CD4-positive, alpha-beta T cell treated with Interleukin-4 for 4 hours (primary cell): ENCODE measurements at places on chromosomes 4 and X.

DNA sequence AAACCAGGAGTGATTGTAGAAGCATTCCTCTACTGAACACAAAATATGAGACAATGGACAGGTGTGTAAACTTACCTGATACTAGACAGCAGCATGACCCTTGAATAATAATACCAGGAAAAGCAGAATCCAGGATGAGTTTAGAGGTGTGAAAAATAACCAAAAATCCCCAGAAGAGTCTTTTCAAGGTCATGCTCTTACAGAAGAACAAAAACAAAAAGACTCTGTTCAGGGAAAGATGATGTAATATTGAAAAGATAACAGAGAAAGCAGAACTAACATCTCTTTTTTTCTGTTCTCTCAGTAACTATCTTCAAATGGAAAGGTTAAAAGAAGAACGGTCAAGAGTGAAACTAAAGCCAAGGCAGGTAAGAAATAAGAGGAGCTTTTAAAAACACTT lies 14.0 kb upstream of the ARHGAP10 start:
- no peak for DNase-seq

GRCh38 chr4:17667653-17668201 lies 53.3 kb downstream of the MED28 start:
- DNase-seq, result no peak

GRCh38 chrX:49842621-49843020 lies 13.5 kb downstream of the PAGE4 start:
- no peak for DNase-seq

DNA sequence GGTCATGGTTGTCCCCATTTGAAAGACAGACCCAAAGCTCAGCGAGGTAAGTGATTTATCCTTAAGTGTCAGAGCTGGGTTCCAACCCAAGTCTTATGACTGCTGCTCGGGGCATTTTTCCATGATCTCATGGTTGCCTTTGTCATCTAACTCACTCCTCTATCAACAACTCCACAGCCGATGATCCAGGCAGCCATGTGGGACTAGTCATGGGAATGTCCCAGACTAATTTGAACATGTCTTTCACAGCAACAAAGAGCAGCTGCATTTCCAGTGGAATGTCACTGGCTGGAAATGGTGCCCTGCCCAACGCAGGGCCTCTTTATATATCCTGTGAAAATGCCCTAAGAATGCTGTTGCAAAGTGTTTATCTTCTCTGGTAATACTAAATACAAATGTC lies 284.8 kb upstream of the PPARGC1A start:
- no peak for DNase-seq

- no peak for DNase-seq
These were observed 58.9 kb downstream of the TMEM154 start for GRCh38 chr4:152620915-152621314.

GRCh38 chr4:187656959-187657358 lies 338.6 kb upstream of the ZFP42 start:
- DNase-seq, result no peak

- DNase-seq, result no peak
These were observed 47.6 kb downstream of the MTHFD2L start for GRCh38 chr4:74205559-74205958.

DNA sequence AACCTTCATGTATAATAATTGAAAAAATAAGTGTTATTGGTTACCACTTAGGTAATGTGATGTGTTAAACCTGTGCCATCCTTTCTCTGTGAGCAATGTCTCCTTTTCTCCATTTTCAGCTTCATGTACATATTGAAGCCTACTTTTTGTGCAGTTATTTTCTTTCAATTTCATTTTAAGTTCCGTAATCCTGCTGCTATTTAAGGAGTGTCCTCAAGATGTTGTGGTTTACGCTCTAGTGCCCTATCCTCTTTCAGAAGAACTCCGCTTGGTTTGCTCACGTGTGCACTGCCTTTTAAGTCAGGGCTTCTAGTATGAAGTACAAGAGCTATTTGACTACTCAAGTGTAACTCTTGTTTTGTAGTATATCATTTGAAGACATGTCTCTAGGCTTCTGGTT lies 2253.2 kb upstream of the TENM3 start:
- no peak for DNase-seq

DNA sequence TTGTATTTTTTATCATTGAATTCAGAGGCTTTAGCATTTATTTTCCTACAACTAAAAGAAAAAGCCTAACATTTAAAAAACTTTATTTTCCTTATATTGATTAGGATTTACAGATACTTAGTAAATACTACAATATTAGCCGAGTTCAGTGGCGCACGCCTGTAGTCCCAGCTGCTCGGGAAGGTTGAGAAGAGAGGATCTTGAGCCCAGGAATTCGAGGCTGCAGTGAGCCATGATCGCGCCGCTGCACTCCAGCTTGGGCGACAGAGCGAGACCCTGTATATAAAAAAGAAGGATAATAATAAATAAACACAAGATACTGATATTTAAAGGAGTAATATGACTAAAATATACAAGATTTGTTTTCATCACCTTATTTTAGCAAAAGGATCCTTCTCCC lies 681 bp upstream of the UPF3B start:
- no peak for DNase-seq

DNA sequence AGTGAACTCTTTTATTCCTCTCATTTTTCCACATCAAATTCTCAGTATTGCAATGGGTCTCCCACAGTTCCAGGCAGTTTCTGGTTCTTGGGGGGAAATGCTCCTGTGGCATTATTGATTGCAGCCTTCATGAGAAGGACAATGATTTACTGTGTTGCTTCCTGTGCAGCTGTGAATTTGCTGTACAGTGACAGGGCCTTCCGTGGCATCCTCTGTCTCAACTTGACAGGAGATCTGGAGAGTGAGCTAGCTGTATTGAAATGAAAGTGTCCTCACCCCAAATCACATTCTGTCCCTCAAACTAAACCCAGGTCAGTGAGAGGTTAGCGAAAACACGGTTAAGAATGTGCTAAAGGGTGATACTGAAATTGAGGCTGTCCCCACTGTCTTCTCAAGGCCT lies 77.1 kb upstream of the ATOH1 start:
- no peak for DNase-seq

- no peak for DNase-seq
These were observed 83.5 kb upstream of the LIMCH1 start for GRCh38 chr4:41454423-41454822.

DNA sequence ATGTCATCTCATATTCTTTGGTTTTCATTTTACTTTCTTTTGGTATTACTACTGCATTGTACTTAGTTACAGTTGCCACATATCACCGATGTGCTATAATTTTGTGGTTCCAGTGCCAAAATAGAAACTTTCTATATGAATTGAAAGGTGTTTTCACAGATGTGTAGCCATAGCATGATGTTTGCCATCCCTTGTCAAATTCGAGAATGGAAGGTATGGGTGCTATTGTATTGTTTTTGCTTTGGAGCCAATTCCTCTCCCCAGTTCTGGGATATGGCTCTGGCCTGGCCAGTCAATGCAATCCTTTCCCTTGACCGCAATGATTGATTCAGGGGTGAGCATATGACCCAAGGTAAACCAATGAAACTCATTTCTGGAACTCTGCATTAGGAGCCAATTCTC lies 86.2 kb upstream of the RPS6KA3 start:
- DNase-seq, result no peak

DNA sequence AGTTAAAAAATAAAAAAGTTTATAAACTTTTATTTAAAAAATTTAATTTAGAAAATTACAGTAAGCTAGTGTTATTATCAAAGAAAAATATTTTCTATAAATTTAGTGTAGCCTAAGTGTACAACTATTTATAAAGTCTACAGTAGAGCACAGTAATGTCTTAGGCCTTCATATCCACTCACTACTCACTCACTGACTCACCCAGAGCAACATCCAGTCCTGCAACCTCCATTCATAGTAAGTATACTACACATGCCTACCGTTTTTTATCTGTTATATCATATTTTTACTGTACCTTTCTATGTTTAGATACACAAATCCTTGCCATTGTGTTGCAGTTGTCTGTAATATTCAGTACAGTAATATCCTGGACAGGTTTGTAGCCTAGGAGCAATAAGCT lies 129.0 kb upstream of the FAM47B start:
- DNase-seq, result no peak

GRCh38 chrX:96386981-96387380 lies 297.7 kb upstream of the DIAPH2 start:
- DNase-seq, result no peak

- no peak for DNase-seq
These were observed 327.8 kb upstream of the CXorf51B start for GRCh38 chrX:146481735-146482134.

DNA sequence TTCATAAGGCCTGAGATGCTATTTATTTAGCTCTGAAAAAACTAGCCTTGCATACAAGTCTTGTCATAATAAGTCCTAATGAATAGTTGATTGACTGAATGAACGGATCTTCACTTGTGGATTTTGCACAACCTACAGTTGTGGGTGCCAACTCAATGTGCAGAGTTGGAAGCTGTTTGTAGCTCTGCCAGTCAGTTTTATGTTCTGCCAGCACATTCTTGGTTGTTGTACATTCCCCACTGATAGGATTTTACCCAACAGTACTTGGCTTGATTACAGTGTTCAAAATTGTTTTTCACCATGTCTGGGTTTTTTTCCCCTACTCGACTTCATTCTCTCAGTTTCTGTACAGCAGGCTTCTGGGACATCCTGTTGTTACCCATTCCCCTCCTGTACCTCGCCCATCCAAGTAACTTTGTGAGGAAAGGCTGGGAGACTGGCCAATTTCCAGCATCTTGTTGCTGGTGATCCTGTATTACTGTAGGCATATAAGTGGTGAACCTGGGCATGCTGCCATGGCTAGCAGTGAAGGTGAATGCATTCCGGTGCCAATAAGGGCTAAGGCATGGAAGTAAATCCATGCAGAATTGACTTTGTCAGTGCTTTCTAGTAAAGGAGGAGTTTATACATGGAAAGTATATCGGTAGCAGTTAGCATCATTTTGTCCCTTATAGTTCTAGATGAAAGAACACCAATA lies 22.8 kb downstream of the IL1RAPL1 start:
- DNase-seq, result no peak

DNA sequence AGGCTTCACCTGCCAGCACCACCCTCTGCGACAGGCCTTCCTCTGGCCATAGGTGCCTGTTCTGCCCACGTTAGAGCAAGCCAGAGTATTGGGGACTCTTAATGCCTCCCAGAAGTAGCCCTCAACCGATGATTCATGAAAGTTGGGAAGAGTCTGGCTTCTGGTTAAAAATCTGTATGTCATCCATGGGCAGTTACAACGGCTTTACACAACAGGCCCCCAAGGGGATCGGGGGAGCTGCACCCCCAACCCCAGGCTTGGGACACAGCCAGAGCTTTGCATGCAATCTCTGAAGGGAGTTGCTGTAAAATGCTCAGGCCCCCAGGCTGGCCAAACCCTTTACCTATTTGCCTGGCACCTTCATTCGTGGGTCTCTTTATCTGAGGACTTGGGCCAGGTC lies 5.4 kb upstream of the CYTL1 start:
- DNase-seq, result no peak
